ENCODE measurements at places on chromosomes 6 and 20. TPM values are rescaled to one million over a fixed set of nuclear protein-coding genes. Genes with fewer than 3 reads are reported as not detected.
A peak's percentile ranks its signal among the peaks of the same experiment; 100 is the strongest.

SLC17A1 gene
- not detected for polyA plus RNA-seq

SLC35F1 gene
- polyA plus RNA-seq: not detected

MDFI gene
- polyA plus RNA-seq: 6.3 TPM

COMMD7 gene
- 46.0 TPM for polyA plus RNA-seq

BMP5 gene
- polyA plus RNA-seq: 0.05 TPM

DNA sequence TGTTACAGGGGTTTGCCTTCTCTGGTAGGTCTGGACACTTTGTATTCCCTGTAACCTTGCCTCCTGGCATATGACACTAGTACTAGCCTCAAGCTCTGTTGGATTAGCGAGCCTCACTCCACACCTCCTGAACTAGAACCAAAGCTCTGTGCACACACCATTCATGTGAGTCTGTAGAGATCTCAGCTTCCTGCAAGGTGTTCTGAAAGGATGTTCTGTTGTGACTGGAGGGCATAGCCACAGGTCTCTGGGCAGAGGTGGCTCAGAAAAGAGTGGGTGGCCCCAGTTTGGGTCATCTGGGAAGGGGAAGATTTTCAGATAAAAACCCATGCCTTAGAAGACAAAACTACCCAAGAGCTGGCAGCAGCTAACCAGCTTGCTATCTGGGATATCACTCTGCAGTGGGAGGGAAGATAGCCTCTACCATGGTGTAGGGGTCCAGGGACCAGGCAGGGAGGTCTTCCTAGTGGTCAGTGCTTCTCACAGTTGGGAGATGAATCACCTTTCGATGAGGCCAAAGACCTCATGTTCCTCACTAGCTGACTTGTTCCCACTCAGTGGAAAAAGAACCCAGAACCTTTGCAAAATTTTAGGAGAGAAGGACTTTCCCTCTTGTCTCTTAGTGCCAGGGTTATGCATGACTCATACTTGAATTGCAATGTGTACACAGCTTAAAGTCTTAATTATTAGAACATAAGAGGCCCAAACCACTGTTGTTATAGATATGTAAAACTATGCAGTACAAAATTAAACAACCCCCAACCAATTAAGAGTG is 41.4 kb downstream of the HLA-F start:
- H3K27me3 ChIP-seq: peaks cover 25% of the 10 kb centered on the region
- H3K4me1 ChIP-seq: no peaks in the 10 kb centered on the region
- no peak overlapping the region for H3K4me3 ChIP-seq
- no peaks in the 10 kb centered on the region for H3K36me3 ChIP-seq
- no peak for DNase-seq

GRCh38 chr6:92114797-92115196 is 1304.6 kb downstream of the EPHA7 start:
- H3K27me3 ChIP-seq: no peaks in the 10 kb centered on the region
- H3K36me3 ChIP-seq: no peaks in the 10 kb centered on the region
- DNase-seq: no peak
- no peaks in the 10 kb centered on the region for H3K4me1 ChIP-seq
- H3K27ac ChIP-seq: no peak overlapping the region
- no peak overlapping the region for H3K4me3 ChIP-seq

- H3K4me3 ChIP-seq: no peak overlapping the region
- no peak for DNase-seq
- no peaks in the 10 kb centered on the region for H3K27me3 ChIP-seq
These were observed 298.8 kb downstream of the FOXA2 start for GRCh38 chr20:22285555-22285954.

DNA sequence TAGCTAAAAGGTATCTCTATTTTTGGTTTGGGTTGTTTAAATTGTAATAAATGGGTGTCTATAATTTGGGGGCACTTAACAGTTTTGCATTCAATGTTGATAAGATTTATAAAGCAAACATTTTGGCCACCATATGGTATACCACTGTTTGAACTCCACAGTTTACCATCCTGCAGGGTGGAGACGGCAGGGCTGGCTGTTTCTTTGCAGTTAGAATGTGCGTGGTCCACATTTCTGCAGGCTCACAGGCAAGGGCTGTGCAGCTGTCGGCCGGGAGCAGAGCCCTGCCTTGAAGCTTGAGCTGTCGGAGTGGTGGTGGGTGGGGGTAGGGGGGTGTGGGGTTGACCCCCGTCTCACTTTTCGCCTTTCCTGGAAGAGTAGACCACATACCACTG is 135.9 kb downstream of the CDH4 start:
- H3K4me3 ChIP-seq: no peak overlapping the region
- no peak for DNase-seq
- no peaks in the 10 kb centered on the region for H3K27me3 ChIP-seq
- no peaks in the 10 kb centered on the region for H3K4me1 ChIP-seq
- H3K27ac ChIP-seq: no peak overlapping the region

- H3K4me3 ChIP-seq: no peak overlapping the region
- no peak for DNase-seq
- no peaks in the 10 kb centered on the region for H3K4me1 ChIP-seq
- no peaks in the 10 kb centered on the region for H3K36me3 ChIP-seq
These were observed 463.8 kb downstream of the BMP2 start for GRCh38 chr20:7231303-7231702.

DNA sequence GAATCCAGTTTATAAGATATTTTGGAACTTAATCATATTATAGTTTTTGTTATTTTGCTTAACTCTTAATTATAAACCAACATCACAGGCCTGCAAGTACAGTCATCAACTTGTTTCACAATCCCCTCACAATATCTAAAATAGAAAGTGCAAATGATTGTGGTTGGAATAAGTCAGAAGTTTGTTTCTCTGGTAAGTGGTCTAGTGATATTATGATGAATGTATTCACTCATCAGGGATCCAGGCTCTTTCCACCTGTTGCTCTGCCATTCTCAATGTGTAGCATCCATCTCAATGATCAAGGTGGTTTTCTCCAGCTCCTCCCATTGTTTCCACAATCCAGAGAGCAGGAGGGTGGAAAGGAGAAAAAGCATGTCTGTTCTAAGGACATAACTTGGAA is 54.2 kb downstream of the OPN5 start:
- H3K4me3 ChIP-seq: no peak overlapping the region
- no peak for DNase-seq
- no peak overlapping the region for H3K27ac ChIP-seq
- peaks cover 5% of the 10 kb centered on the region for H3K27me3 ChIP-seq

DNA sequence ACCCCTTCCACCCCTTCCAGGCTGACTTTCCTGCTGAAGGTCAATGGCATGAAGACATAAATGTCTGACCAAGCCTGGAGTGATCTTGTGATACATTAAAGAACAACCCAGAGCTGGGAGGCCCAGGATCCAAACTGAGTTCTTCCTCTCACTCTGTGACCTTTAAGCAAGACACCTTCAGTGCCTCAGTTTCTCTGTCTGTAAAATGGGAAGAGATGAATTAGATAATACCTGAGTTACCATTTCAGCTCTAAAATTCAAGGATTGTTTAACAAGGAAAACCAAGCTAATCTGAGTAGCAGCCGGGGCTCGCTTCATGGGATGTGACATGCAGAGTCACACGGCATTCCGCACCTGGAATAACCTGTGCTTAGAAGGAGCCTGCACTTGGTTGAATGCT is 7.0 kb upstream of the NFATC2 start:
- no peaks in the 10 kb centered on the region for H3K36me3 ChIP-seq
- DNase-seq: no peak
- H3K27me3 ChIP-seq: no peaks in the 10 kb centered on the region
- no peak overlapping the region for H3K4me3 ChIP-seq
- no peaks in the 10 kb centered on the region for H3K4me1 ChIP-seq

GRCh38 chr6:34275128-34275804 is 26.5 kb upstream of the SMIM29 start:
- no peaks in the 10 kb centered on the region for H3K36me3 ChIP-seq
- H3K4me1 ChIP-seq: no peaks in the 10 kb centered on the region
- no peak overlapping the region for H3K4me3 ChIP-seq
- DNase-seq: no peak

DNA sequence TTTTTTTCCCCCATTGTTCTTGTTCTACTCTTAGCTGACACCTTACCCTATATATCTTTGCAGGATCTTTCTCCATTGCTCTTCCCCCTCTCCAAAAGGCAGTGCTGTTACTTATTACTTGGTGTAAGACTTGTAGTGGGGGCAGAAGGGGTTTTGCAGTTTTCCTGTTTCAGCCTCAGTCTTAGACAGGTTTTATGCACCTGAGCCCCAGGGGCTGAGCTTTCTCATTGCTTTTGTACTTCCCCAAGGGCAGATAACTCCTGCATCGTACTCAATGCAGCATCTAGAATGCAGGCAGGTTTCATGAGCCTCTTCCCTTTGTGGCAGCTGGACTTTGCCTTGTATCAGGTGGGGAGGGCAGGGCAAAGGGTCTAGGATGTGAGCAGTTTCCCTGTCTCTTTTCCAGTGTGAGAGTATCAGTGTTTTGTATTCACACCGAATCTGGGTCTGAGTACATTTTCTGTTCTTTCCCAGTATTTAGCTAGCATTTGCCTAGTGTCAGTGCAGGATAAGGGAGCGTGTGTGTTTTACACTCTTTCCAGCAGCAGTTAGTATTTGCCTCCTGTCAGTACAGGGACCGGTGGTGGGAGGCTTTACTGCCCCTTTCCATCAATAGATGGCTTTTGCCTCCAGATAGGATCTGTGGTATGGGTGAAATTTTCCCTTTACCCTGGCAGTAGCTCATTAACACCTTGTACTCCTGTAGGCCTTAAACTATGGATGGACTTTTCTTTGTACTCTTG is 19.6 kb downstream of the CYB5R4 start:
- no peak overlapping the region for H3K4me3 ChIP-seq
- H3K27ac ChIP-seq: no peak overlapping the region
- H3K27me3 ChIP-seq: no peaks in the 10 kb centered on the region
- peaks cover 5% of the 10 kb centered on the region for H3K36me3 ChIP-seq

DNA sequence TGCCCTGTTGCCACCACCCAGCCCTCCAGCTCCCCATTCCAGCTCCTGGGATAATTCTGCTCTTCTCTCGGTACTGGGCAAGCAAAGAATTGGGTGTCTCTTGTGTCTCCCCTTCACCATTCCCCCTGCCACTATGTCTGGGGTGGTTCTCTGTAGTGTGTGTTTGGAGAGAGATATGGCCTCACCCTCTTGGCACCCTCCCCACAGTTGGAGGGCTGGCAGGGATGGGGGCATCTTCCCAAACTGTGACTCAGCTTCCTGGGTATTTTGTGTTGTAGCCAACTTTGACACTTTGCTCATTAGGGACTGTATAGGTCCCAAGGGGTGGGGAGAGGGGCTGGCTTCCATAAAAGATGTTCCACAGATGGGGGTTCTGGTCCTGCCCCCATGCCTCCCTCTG is 1.7 kb downstream of the TNXB start:
- H3K27ac ChIP-seq: no peak overlapping the region
- no peaks in the 10 kb centered on the region for H3K36me3 ChIP-seq
- DNase-seq: no peak
- H3K4me1 ChIP-seq: no peaks in the 10 kb centered on the region

- no peaks in the 10 kb centered on the region for H3K27me3 ChIP-seq
- H3K4me1 ChIP-seq: no peaks in the 10 kb centered on the region
- H3K36me3 ChIP-seq: no peaks in the 10 kb centered on the region
- no peak overlapping the region for H3K27ac ChIP-seq
These were observed 149.0 kb upstream of the SNX9 start for GRCh38 chr6:157674061-157674460.

- H3K4me3 ChIP-seq: no peak overlapping the region
- no peak overlapping the region for H3K27ac ChIP-seq
- H3K36me3 ChIP-seq: no peaks in the 10 kb centered on the region
- DNase-seq: no peak
- no peaks in the 10 kb centered on the region for H3K4me1 ChIP-seq
These were observed 73.6 kb upstream of the BHLHE23 start for GRCh38 chr20:63080411-63080810.

- H3K27me3 ChIP-seq: peaks cover 5% of the 10 kb centered on the region
- no peak overlapping the region for H3K27ac ChIP-seq
- no peak overlapping the region for H3K4me3 ChIP-seq
- no peak for DNase-seq
- H3K4me1 ChIP-seq: no peaks in the 10 kb centered on the region
These were observed 254.6 kb downstream of the LY86 start for GRCh38 chr6:6843057-6843627.

DNA sequence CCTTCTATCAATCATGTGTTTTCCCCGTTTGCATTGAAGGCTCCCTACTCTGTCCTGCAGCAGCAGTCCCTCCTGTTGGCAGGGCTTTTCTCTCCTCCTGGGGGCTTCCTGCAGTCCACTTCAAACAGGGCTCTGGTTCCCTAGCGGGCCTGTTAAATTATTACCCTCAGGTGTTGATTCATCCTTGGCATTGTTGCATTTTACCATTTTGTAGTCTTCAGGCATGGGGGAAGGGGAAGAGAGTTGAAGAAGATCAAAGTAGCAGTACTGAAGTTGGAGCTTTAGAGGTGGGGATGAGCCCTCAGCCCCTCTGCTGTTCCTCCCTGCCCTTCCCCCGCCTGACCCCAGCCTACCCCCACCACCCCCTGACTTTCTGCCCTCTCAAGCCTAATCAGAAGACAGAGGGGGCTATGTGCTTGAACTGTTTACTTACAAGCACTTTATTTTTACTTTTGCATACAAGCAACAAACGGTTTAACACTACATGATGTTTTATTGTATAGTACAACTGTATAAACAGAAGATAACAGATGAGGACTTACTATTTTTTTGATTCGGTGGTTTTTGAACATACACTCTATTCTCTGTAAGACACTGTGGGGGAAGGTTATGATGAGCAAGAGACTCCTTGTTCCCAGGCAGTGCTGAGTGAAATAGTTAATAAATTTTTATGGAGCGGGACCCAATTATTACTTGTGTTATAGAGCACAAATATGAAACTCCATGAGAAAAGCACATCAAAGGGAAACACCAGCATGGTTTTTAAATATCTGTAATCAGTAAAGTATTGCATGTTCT is 169.7 kb downstream of the EYA4 start:
- no peaks in the 10 kb centered on the region for H3K27me3 ChIP-seq
- H3K27ac ChIP-seq: no peak overlapping the region
- no peak for DNase-seq
- H3K4me3 ChIP-seq: no peak overlapping the region
- H3K36me3 ChIP-seq: no peaks in the 10 kb centered on the region

DNA sequence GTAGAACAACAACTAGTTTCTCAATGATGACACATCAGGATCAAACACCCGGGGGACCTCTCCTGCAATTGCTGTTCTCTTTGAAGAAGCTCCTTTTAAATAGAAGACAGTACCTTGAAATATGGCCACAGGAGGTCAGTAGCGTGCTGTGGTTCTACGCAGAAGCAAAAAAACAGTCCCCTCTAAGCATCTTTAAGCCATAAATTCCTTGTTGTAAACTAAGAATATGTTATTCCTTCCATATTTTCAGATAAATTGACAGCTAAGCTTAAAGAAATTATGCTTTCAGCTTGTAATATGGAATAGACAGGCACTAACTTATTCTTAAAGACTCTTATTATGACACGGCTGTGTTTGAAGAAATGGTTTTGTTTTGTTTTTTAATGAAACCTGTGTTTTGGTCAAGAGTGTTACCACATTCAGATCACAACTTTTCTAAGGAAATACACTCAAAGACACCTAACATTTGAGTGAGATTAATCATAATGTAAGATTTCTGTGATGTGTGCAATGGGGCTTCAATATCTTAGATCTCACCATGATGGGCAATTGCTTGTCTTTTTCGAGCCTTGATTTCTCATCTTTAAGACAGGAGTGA is 49.7 kb upstream of the IL20RA start:
- no peak overlapping the region for H3K4me3 ChIP-seq
- peak; percentile 56 for DNase-seq
- H3K27me3 ChIP-seq: no peaks in the 10 kb centered on the region
- no peaks in the 10 kb centered on the region for H3K4me1 ChIP-seq
- no peaks in the 10 kb centered on the region for H3K36me3 ChIP-seq

- peak overlapping the region; percentile 87 for H3K4me3 ChIP-seq
- no peak for DNase-seq
- no peak overlapping the region for H3K27ac ChIP-seq
- H3K4me1 ChIP-seq: peaks cover 14% of the 10 kb centered on the region
These were observed 1.9 kb downstream of the RRBP1 start for GRCh38 chr20:17679941-17680835.

Data from SK-N-SH (cell line).